ENCODE measurements at places on chromosomes 11 and 22.
A peak's percentile ranks its signal among the peaks of the same experiment; 100 is the strongest.

DNA sequence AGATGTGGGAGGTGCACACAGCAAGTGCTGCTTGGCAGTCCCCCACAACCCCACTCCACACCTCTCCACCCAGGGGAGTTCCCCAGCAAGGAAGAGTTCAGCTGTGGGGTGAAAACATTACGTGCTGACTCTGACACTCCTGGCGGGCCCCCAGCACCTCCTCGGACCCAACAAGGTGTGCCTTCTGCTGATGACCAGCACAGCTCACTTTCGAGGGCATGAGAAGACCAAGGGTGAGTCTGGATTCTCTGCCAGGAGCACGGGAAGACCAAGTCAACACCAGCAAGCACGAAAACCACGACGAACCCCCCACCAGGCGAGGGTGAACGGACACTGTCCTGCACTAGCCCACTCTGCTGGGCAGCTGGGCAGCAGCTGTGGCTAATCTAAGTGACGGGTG is 1.4 kb downstream of the ALG12 start:
- DNase-seq = no peak

DNA sequence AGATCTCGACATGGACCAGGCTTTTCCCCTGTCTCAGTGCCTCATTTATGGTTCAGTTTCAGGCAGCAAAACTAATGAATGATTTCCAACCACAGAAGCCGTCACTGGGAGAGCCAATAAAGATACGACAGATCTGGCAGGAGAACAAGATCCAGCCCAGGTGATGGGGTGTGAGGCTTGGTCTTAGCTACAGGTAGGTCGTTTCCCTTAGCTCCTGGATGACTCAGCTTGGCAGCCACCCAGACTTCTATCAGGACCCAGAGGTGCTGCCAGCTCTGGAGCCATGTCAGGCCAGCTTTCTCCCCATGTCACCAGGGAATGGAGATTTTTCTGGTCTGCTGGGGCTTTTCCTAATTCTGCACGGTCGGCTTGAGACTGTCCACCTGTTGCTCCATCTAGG is 36.3 kb upstream of the APOBEC3A start:
- DNase-seq = peak; percentile 60

DNA sequence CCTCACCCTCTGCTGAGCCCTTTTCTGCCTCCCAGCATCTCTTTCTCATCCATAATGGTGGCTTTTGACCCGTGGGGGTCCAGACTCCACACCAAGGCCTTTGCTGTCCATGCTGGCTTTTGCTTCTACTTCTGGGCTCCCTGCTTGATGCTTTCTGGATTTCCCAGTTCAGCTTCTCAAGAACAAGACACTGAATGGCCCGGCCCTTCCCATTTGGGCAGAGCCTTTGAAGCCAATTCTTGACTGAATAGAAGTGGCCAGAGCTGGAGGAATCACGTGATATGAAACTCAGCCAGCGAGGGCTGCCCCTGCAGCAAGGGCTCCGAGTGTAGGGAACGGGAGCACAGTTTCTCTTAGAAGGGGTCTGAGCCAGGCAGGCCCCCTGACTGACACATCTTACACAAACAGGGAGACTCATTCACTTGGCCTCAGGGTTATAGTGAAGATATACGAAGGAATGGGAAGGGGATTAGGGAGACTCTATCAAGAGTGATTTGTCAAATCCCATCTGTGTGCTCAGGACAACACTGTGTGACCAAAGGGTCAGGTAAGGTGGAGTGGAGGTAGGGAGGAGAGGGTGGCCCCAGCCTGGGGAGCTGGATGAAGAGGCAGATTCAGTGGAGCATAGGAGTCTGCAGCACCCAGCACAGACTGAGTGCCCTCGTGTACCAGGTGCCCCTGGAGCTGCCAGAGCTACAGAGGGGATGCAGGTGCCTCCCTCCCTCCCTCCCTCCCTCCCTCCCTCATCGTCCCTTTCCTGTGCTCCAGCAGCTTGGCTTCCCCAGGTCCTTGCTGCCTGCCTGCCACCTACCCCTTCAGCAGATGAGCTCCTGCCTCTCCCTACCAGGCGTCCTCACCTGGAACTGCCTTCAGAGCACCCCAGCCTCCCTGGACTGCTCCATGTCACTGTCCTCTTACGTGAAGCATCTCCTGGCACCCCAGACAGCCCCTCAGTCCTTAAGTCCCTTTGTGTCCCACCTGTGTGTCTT is 106.0 kb downstream of the TRIM29 start:
- DNase-seq = no peak

DNA sequence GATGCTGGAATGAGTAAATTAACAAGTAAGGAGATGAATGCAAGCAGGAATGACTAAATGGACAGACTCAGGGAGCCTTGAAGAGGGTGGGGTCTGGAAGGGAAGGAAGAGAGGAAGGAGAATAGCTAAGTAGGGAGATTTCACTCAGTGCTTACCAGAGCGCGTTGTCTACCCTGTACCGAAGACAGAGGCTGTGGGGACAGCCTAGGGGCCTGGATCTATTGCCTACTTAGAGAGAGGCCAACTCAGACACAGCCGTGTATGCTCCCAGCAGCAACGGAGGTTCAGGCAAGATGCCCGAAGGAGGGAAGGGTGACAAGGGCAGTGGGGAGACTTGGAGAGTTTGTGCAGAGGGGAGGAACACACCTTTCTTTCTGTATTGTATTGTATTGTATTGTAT is at the start of gene FOLR2:
FOLR2 (plus strand) TSS at position 157 of the 400 bp plus-strand sequence. CDS start 1,791 bp downstream, outside the sequence.
- DNase-seq = no peak

- DNase-seq = no peak
Measured at GRCh38 chr11:73167363-73167954, 25.3 kb upstream of the FCHSD2 start.

GRCh38 chr11:2742611-2743426 is 43.0 kb upstream of the KCNQ1OT1 start:
- no peak for DNase-seq

- no peak for DNase-seq
Measured at GRCh38 chr22:25419247-25420113, 145.0 kb upstream of the GRK3 start.

- no peak for DNase-seq
Measured at GRCh38 chr11:126165311-126165720, 46.1 kb downstream of the RPUSD4 start.

GRCh38 chr11:104246590-104246989 is 82.6 kb upstream of the PDGFD start:
- DNase-seq = no peak

GRCh38 chr11:1628506-1629325 is 859 bp upstream of the KRTAP5-5 start:
- no peak for DNase-seq

GRCh38 chr11:128482512-128483191 is 104.7 kb downstream of the ETS1 start:
- DNase-seq = no peak

DNA sequence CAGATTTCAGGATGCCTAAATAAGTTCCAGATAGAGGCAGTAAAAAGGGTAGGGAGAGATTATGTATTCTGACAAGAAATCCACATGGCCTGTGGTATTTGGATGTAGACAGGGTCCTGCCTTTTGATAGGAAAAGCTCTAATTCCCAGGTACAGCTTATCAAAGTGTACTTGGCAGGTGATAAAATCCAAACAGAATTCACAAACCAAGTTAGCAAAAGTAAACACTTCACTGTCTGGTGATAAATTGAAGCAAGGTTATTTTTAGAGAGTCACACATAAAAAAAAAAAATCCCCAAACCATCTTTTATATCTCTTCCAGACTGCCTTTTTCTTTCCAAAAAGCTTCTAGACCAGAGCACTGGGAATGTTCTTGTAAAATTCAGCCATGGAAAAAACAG is 5.7 kb downstream of the CBLIF start:
- DNase-seq = no peak

DNA sequence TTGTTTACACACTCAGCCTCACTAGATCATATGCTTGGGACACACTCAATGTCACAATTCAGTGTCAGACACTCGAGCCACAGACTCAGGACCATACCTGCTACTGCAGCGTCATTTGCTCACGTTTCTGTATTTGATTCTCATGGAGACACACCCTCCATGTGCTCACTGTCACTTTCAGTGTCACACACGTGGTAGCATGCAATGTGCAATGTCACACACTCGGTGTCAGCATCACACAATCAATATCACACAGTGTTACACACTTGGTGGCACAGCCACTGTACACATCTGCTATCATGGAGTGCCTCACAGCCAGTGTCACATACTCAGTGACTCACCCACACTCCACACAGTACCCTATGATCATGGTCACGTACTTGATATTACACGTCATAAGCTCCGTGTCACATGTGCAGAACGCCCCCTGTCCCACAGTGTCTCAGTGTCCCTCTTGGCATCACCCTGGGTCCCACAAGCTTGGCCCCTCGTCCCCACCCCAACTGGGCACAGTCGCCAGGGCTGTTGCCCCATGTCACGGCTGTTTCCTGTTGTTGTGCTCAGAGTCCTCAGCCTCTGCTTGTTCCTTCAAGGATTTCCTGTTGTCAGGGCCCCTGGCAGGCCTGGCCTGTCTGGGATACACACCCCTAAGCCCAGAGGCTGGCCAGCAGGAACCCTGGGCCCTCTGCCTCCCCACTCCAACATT is 49.6 kb downstream of the PDE2A start:
- DNase-seq = no peak

DNA sequence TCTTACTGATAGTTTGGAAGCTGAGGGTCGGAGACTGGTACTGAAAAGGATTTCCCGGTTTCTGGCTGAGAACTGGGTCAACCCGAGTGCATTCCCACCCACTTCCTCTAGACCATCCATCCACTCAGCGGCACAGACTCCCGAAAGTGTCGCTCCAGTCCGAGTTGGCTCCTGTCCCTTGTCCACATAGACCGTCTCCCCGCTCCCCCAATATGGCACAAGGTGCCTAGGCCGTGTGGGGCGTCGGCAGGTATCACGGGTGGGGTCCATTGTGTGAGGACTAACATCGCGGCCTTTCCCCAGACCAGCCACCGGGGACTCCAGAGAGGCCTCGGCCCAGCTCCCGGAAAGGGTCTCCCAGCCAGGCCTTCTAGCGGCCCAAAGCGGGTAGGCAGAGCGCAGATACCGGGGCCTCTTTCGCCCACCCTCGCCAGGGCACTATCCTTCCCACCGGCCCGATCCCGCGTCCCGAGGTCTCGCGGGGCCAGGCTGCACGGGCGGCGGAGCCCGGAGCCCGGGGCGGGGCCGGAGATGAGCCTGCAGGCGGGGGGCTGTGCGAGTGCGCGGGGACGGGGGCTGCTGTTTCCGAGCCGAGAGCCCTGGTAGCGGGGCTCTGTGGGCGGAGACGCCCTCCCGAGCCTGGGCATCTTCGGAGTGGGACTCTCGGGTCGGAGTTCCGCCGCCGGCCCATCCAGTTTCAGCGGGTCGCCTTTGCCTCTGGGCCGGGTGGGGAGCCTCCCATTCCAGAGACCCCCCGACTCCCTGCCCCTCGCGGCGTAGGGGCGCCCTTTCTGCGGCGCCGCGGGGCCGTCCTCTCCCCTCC is 21.1 kb downstream of the SERPINH1 start:
- no peak for DNase-seq

DNA sequence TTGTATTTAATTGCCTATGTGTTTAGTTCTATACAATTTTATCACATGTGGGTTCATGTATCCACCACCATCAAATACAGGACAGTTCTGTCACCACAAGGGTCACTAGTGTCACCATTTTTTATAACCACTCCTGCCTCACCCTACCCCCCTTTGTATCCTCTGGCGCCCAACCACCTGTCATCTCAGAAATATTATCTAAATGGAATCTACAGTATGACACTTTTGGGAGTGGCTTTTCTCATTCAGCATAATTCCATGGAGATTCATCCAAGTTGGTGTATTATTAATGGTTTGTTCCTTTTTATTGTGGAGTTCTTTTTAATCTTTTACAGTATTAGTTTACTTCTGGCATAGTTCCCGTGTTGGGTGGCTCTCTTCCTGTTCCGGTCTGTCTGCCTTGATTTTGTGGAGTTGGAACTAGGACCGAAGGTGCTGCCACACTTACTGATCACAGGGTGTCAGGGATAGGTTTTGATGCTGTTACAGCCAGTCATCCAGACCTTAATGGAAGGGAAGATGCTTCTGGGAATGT is 58.5 kb downstream of the TNRC6B start:
- DNase-seq = no peak

- DNase-seq = no peak
Measured at GRCh38 chr11:74615311-74615710, 22.9 kb downstream of the POLD3 start.

DNA sequence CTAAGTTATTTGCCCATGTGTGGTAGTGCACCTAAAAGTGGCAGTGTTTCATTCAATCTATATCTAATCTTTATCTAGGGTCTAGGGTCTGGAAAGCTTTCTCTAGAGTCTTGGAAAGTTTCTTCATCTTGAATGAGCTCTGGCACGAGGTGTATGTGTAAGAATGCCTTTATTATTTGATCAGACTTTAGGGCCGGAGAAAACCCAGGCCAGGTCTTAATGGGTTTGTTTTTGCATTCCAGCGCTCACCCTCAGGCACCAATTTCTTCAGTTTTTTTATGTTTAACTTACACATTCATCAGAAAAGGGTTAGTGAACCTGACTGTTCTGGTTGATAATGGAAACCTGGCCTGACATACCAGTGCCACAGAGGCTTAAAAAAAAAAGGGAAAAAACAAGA is 68.3 kb upstream of the SLN start:
- DNase-seq = no peak

DNA sequence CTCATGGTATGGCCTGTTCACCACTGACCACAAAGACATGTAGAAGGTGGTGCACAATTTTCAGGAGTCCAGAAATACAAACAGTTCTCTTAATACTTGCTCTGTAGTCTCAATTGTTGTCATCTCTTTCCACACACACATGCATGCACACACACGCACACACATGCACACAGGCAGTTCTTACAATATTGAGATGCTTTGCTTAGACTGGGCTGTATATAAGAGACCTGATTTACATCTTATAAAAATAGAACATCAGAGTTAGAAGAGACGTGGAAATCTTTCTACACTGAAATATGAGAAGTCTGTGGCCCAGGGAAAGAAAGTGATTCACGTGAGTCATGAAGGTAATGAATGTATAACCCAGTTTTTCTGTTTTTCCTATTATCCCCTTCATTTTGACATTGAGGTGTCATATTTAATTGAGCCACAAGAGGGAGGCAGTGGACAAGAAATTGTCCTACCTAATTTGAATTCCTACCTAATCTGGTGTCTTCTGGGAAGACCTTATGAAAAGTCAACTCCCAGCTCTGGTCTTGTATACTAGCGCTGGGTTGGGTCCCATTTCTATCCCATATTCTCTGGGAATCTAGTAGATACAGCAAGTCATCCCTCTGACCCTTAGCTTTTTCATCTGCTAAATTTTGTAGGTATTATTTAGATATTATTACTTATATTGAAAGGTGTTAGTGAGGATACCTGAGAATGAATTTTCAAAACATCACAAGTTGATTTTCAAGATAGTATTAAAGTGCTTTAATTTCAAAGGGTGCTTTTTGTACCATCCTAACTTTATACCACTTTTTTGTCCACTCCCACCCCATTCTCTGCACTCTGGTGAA is 14.9 kb upstream of the MS4A4A start:
- peak; percentile 54 for DNase-seq
